ENCODE measurements at places on chromosomes 4 and X.

- DNase-seq = no peak
These were observed 3.7 kb downstream of the PRDM5 start for GRCh38 chr4:120918788-120919187.

DNA sequence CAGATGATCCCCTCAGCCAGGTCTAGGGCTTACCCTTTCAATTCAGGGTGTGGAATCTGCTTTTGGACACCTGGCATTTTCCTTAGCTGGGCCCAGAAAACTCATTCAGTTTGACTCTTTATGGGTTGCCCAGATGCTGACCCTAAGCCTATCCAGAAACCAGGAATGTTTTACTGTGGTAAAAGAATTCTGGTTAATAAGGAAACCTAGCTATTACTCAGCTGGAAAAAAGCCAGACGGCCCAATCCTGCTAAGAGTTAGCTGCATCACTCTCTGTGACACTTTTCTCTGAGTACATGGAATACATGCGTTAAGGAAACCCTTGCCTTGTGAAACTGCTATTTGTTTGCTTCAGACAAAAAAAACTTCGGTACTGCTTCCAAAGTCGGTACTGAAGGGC, 28.0 kb downstream of the ING2 start:
- no peak for DNase-seq

GRCh38 chr4:149489321-149489720, 326.3 kb downstream of the IQCM start:
- DNase-seq = no peak

DNA sequence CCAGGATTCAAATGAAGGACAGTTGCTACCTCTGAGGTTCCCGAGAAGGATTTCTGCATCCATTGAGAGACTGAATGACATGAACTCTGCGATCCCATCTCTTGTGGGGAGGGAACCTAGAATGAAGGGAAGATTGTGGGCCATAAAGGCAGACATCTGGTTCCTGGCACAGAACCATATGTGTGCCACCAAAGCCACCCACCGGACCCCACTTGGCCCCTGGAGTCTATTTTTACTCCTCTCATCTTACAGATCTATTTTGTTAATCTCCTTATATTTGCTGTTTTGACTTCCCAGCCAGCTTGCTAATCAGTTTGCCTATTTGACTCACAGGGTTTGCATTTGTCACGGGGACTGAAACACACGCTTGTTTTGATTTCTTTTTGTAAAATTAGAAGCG, 7.3 kb downstream of the SOD3 start:
- DNase-seq = no peak

DNA sequence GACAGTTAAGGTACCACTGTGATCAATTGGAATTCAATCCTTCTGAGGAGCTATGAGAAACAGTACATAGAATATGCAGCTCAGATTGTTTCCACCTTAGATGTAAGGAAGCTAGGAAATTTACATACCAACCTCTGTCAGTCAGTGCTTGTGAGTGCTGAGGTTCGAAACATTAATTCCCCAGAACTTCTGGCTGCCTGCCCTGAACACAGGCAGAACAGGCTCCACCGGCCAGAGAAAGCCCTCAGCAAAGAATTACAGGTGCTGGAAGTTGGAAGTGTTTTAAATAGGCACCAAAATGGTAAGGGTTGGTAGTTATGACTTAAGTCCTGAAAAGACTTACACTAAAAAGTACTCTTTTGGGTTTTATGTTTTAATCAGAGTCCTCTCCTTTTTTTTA, 651.8 kb downstream of the C4orf33 start:
- no peak for DNase-seq

- no peak for DNase-seq
These were observed 384.6 kb downstream of the IDS start for GRCh38 chrX:149120459-149120858.

GRCh38 chr4:128796934-128797333, 12.6 kb upstream of the JADE1 start:
- DNase-seq = no peak

- DNase-seq = no peak
These were observed 996.3 kb downstream of the FSTL5 start for GRCh38 chr4:161167539-161167938.

- DNase-seq = no peak
These were observed 1348.0 kb downstream of the RAPGEF2 start for GRCh38 chr4:160450876-160451275.

- DNase-seq = no peak
These were observed 110.8 kb upstream of the TRIM2 start for GRCh38 chr4:153093396-153093795.

GRCh38 chr4:552019-552418, 24.1 kb downstream of the TMEM271 start:
- no peak for DNase-seq

GRCh38 chrX:130575831-130576389, 174.1 kb downstream of the RBMX2 start:
- DNase-seq = no peak
